ENCODE measurements at places on chromosomes 11 and 22. TPM values are rescaled to one million over a fixed set of nuclear protein-coding genes. Genes with fewer than 3 reads are reported as not detected.

The RBMXL2 gene
- total RNA-seq: not detected

DNA sequence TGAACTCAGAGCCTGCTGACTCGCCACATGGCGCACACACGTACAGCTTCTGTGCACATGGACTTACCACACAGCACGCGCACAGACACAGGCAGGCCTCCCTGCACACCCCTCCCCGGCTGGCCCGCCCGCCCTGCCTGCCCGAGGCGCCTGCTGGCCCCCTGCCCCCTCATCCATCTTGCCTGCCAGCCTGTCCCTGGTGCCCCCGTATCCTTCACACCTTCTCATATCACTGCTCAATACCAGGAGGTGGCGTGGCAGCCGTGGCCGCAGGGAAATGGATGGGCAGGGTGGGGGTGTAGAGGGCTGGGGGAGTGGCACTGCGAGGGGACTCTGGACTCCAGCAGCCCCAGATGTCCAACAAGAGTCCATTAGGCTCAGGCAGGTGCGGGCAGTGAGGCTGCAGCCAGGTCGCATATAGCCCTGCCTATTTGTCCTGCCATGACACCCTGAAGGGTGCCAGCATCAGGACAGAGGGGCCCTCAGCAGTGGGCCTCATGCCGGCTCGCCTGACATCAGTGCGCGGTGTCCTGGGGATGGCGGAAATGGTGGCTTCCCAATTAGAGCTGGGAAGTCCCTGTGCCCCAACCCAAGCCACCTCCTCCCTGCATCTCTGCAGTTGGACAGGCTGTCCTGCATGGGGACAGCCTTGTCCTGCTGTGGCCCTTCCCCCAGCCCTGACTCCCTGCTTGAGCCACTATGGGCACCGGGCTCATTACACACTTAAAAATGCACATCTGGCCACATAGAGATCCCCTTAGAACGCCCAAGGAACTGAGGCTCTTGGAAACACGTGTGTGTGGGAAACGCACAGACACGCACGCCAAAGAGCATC, 2.0 kb upstream of the TBX10 start:
- no peak for DNase-seq

The MB gene
- not detected for total RNA-seq

The C11orf87 gene
- total RNA-seq: not detected

The KRTAP5-10 gene
- not detected for total RNA-seq

The APLNR gene
- total RNA-seq: not detected

DNA sequence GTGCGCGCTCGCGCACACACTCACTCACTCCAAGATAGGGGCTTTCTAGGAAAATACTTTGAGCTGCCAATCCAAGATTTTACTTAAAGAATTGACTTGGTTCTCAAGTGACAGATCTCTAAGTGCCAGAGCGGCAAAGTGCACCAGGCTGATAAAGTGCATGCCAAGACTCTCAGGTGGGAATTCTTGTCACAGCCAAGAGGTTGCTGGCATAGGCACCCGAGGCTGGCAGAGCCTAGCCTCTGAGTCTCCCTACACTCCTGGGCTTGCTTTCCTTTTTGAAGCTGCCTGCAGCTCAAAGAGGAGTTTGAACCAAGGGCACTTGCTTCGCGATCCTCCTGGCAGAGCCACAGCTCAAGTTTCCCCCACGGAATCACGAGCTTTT, 2.5 kb upstream of the ADM start:
- DNase-seq: no peak

GRCh38 chr11:107999759-108000455, 8.8 kb upstream of the CUL5 start:
- DNase-seq: peak; percentile 19

DNA sequence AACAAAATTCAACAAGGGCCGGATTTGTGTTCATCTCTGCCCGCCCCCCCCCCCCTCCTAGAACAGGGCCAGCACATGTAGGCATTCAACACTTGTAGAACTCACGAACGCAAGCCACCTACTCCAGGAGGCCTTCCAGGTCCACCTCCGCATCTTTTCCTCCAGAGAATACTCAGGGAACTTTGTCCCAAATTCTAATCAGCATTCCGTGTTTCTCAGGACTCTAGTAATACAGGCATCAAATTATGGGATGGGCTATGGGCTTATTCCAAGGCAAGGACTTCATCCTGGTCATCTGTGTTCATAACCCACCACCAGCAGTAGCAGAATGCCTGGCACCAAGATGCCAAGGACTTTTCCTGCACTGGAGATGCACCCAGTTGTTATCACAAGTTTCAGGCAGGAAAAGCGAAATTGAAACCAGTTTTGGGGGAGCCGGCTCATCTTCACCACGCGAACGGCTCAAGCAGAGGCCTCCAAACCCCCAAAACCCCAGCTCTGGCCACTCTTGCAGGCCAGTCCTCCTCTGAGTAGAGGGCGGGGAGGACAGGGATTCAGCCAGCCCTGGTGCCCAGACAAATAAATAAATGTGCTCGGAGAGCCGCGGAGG, 462 bp downstream of the UBE2L6 start:
- peak; percentile 48 for DNase-seq

- no peak for DNase-seq
Observed at GRCh38 chr11:112288021-112288420, 27.4 kb upstream of the PLET1 start.

GRCh38 chr11:62786318-62787004, 741 bp upstream of the TMEM179B start:
- peak; percentile 82 for DNase-seq

The ACCS gene
- total RNA-seq: 78.9 TPM

The MS4A12 gene
- not detected for total RNA-seq

DNA sequence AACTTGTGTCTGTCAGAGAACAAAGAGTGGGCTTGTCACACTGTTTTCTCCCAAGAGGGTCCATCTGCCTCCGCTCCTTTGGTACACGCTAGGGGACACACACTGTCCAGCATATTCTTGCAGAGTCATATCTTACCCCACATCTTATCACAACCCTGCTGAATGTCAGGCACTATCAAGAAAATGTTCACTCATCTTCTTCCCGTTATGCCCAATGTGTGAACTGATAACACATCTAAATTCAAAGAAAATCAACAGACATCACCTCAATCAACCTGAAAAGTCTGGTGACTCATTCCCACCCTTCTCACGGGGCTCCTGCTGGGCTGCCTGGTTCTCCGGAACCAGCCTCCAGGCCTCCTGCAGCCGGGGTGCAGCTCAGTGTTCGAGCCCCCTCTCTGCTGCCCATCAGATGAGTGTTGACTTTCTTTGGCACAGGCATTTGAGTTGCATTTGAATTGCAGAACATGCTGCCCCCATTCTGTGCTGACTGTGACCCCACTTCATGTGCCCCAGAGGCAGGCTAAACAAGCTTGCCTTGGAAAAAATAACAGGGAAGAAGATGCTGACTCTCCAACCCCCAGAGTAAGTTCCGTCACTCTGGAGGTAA, 19.4 kb downstream of the GRAP2 start:
- no peak for DNase-seq

GRCh38 chr22:28105413-28105812, 186.4 kb upstream of the PITPNB start:
- DNase-seq: no peak

DNA sequence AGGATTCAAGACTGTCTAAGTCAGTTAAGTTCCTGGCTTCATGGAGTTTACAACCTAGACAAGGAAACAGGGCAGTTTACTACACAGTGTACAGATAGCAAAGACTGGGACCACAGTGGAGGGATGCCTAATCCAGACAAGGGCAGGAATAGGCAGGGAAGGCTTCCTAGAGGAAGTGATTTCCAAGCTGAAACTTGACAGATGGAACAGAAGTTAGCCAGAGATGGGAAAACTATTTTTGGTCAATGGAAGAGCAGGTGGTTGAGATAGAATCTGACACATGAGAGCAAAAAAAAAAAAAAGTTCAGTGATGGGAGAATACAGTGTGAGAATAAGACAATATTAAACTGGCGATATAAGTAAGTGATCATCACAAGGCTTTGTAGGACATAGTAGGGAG, 1.3 kb downstream of the COA4 start:
- no peak for DNase-seq

DNA sequence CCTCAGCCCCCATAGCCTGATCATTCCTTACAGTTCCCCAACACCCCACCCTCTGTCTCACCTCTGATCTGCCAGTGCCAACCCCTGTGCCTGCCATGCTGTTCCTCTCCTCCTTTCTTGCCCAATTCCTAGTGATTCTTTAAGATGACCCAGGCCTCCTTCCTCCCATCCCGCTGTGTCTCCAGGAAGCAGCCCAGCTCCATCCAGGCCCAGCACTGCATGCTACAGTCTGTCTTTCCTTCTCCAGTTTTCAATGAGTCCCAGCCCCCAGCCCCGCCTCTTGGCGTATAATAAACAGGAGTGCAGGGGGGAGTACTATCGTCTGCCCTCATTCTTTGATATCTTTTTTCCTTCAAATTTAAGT, 12.3 kb downstream of the LTBP3 start:
- DNase-seq: no peak

DNA sequence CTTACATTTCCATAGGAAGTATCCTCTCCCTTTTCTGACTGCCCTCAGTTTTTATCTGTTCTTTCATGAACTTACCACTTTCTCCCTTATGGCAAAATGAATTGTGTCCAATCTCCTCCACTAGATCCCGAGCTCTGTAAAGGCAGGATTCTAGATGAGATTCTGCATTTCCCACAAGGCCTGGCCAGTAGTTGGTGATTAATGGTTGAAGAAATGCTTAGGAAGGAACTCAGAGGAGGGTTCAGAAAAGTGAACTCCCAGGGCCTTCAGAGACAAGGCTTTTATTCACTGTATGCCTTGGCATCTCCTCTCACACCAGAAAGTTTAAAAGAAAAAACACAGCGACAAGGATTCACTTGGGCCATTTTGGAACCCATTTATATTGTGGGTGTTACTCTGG, 66.2 kb downstream of the CCDC81 start:
- DNase-seq: no peak

The FAM227A gene
- not detected for total RNA-seq

- DNase-seq: no peak
Observed at GRCh38 chr11:91947215-91947820, 277.3 kb upstream of the FAT3 start.

GRCh38 chr11:104823657-104824056, 74.6 kb downstream of the CASP12 start:
- no peak for DNase-seq

The KCNJ5 gene
- 0.33 TPM for total RNA-seq

The GAL3ST3 gene
- not detected for total RNA-seq

The PARVA gene
- 1.3 TPM for total RNA-seq

GRCh38 chr11:45345491-45345890, 59.4 kb upstream of the SYT13 start:
- no peak for DNase-seq

- no peak for DNase-seq
Observed at GRCh38 chr22:19503869-19504268, 20.3 kb downstream of the CLDN5 start.

DNA sequence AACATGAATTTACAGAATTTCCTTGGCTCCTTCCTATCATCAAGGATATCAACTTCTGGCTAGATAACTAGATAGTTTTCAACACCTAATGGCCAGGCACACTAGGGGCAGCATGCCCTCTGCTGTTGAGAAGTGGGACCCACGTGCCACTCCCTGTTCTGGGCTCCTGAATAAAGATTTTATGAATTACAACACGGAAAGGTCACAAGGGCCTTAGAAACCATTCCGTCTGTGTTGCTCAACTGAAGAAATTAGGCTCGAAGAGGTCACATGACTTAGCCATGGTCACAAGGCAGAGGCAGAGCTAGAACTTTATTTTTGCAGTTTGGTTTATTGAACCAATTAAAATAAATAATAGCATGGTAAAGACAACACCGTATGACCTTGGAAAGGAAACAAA, 36.0 kb downstream of the PRCP start:
- peak; percentile 7 for DNase-seq

- DNase-seq: no peak
Observed at GRCh38 chr22:21074102-21074715, 28.5 kb downstream of the LRRC74B start.

The ENDOD1 gene
- 13.3 TPM for total RNA-seq

The CDPF1 gene
- 11.5 TPM for total RNA-seq

The OR10A2 gene
- not detected for total RNA-seq

The PPP1CA gene
- 161 TPM for total RNA-seq

GRCh38 chr22:37545703-37546436, 14.4 kb upstream of the CDC42EP1 start:
- no peak for DNase-seq

The INPP5J gene
- total RNA-seq: 0.15 TPM

The BDNF gene
- not detected for total RNA-seq

The UVRAG gene
- 22.0 TPM for total RNA-seq

- DNase-seq: no peak
Observed at GRCh38 chr11:64036087-64037026, 626 bp downstream of the FLRT1 start.

DNA sequence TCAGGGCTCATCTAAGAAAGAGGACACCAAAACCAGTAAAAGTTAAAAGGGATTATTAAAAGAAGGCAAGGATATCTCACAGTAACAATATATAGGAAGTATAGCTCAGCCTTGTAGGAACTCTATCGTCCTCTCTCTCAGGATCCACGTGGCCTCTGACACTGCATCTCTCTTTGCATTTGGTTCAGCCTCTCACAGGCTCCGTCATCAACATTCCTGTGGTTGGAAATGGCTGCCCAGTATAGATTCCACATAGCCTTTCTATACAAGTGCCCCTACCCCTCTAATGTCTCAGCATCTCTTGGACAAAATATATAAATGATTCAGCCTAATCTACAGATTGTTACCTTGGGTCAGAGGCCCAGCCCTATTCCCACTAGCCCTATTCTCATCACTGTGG, 101.3 kb upstream of the DBX1 start:
- no peak for DNase-seq

DNA sequence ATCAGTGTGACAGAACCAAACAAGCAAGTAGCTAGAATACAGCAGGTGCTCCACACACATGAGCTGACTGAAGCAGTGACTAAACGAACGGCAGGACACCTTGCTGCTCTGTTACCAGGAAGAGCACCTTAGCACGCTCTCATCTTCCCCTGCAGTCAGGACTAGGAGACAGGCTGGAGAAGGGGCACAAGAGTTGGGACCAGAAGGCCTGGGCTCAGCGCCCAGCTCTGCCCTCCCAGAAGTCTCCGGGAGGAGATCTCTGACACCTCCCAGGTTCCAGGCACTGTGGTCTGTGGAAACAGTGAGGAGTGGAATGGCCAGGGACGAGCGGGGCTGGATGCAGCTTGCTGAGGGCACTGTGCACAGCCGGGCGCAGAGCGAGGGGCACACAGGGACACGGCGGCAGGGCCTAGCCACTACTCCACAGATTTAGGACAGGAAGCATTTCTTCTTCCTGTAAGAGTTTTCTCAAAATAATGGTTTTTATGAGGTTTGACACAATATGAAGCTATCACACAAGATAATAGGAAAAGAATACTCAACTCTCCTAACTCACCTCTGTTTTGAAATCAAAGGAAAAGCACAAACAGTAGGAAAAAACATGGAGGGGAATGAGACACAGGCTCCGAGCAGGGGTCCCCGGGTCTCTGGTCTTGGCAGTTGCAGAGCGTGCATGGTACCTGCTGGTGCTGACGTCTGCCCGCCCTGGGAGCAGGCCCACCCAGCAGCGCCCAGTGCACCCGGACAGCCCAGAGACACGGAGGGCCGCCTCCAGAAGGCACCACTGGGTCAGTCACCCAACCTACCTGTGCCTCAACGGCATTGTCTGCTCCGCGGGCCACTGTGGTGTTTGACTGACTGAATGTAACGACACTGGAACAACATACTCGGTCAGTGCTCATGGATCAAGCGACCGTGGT, 67.6 kb downstream of the NCAPD3 start:
- no peak for DNase-seq

GRCh38 chr11:102114032-102114431, 3.8 kb downstream of the YAP1 start:
- no peak for DNase-seq
